ENCODE measurements at places on chromosomes 13 and 19.
A peak's percentile ranks its signal among the peaks of the same experiment; 100 is the strongest.

DNA sequence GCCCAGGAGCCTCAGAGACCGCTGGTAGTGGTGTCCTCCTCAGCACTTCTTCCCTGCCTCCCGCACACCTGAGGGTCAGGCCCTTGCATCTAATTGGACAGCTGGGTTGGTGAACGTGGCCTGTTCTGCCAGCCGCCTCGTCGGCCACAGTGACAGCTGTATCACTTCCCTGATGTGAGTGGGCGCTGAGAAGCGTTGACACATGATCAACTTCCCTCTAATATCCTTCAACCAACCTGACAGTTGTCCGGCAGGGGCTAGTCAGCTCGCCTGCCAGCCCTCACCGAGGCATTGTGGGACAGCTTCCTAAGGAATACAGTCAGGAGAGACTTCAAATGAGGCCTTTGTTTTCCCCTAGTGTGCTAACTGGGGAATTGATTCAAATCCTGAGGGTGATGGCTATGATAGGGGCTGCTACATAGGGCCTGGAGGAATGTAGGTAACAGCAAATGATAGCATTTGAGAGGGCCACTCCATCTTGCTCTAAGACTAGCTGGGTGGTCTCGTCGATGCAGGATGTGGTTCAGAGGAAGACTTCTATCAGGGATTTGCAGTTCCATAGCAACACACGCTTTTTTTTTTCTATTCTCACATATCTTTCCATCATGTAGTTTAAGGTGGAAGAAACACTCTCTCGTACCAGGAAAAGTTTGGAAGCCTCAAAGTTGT is 230.8 kb downstream of the TSHZ3 start:
- DNase-seq = no peak

- no peak for DNase-seq
These were observed 523.5 kb upstream of the ARGLU1 start for GRCh38 chr13:107091428-107091827.

GRCh38 chr19:37221136-37221535 is 3.1 kb downstream of the ZNF383 start:
- no peak for DNase-seq

GRCh38 chr19:17049711-17050280 is 23.2 kb upstream of the CPAMD8 start:
- no peak for DNase-seq

DNA sequence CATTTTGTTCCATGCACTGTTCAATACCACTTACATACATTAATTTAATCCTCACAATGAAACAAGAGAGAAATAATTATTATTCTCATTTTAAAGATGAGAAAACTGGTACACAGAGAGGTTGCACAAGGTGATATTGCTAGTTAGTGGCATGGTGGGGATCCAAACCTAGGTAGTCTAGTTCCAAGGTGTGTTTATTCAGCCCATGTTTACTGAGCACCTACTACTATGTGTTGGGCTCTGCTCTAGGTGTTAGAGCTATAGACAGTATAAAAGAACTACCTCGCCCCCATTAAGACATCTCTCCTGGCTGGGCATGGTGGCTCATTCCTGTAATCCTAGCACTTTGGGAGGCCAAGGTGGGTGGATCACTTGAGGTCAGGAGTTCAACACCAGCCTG is 3.2 kb upstream of the PMIS2 start:
- no peak for DNase-seq

- no peak for DNase-seq
These were observed 476.3 kb upstream of the SLITRK1 start for GRCh38 chr13:84358601-84359000.

GRCh38 chr13:114339857-114340534 is 25.7 kb downstream of the CHAMP1 start:
- no peak for DNase-seq

GRCh38 chr19:39251846-39252245 is 3.2 kb upstream of the IFNL4 start:
- DNase-seq = no peak

- DNase-seq = no peak
These were observed 1.3 kb downstream of the DOCK6 start for GRCh38 chr19:11260996-11261395.

DNA sequence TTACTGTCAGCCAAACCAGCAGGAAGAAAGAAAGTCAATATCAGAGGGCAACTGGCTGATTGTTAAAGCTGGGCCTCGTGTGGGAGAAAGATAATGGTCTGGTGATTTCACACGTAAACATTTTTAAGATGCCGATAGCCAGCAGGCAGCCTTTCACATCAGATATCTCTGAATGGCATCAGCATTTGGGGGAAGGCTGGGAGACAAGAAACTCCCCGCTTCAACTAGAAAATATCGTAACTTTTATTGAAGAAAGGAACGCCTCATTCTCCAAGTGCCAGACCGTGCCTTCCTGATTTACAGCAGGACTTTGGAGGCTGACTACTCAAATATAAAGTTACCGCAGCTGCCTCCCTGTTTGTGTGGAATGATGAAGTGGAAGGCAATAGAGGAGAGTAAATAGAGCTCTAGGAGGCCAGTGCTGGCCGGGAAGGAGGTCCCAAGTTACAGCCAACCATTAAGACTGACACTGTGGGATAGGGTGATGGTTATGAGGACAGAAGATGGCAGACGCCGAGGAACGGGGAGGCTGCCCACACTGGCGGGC is 284.3 kb upstream of the MAB21L1 start:
- no peak for DNase-seq

DNA sequence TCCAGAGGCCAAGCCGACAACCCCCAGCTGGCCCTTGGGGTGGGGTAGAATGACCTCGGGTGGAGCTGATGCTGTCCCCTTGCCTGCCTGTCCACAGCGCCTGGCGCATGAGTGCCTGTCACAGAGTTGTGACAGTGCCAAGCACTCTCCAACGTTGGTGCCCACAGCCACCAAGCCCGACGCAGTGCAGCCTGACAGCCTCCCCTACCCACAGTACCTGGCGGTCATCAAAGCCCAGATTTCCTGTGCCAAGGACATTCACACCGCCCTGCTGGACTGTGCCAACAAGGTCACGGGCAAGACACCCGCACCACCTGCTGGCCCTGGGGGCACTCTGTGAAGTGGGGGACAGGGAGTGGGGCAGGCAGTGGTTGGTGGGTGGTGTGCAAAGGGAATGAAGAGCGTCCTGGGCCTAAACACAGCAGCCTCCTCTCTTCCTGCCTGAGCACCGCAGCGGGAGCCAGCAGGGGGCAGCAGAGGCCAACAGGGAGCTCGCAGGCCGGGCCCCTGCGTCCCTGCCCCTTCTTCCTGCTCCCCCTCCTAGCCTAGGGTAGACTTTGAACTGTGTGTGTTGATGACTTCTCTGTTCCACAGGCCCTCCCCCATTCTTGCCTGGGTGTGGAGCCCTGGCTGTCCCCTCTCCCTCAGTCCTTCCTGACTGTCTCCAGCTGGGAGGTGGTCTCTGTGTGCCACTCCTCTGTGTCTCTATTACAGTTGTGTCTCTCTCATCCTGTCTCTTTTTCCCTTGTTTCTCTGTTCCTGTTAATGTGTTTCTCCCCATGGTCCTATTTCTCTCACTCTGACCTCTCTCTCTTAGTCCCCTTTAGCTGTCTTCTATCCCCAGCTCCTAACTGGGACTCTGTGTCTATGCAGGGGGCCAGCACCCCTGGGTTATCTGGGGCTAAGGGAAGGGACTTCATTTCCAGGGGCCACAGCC is 6.5 kb downstream of the MED29 start:
- DNase-seq = peak; percentile 87

DNA sequence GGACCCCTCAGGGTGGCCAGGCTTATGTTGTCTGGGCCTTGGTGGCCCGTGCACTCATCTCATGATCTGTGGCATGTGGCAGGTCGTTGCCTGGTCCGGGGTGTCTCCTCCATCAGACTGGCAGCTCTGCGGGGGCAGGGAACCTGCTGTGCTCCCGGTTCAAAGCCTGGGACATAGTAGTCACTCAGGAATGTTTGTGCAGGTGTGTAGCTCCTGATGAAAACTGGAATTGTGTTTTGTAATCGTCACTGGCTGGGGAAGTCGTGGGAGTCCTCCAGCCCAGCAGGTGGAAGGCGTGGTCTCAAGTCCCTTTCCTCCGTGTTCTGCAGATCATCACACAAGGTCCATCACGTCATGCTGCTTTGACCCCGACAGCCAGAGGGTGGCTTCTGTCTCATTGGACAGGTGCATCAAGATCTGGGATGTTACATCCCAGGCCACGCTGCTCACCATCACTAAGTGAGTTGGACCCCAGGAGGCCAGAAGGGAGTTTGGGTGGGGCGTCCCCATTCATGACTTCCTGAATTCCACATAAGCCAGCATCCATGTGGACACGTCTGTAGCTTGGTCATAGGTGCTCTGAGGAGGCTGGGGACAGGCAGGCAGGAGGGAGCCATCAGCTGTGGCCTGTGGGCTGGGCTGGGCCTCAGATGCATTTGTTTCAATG is 19.1 kb downstream of the WDR88 start:
- DNase-seq = no peak

DNA sequence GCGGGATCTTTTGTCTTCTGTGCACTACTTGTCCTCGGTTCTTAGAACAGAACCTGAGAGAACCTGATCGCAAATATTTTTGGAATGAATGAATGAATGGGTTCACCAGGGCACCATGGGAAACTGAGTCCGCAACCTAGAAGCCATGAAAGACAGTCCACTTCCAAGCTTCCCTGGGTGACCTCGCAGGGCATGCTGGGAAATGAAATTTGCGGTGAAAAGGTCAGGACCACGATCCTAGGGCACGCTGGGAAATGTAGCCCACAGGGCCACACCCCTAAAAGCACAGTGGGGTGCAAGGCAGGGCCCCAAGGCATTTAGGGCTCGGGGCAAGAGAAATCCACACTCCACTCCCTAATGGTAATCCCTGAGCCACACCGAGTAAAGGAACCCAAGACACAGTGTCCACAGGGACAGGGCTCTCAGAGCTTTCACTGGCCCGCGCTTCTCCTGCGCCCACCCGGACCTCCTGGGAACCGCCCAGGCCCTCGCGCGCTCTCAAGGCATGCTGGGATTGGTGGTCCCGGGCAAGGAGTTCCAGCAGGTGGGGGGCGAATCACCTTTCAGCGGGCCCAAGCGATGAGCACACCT is 1.1 kb upstream of the PPP1R12C start:
- DNase-seq = no peak

DNA sequence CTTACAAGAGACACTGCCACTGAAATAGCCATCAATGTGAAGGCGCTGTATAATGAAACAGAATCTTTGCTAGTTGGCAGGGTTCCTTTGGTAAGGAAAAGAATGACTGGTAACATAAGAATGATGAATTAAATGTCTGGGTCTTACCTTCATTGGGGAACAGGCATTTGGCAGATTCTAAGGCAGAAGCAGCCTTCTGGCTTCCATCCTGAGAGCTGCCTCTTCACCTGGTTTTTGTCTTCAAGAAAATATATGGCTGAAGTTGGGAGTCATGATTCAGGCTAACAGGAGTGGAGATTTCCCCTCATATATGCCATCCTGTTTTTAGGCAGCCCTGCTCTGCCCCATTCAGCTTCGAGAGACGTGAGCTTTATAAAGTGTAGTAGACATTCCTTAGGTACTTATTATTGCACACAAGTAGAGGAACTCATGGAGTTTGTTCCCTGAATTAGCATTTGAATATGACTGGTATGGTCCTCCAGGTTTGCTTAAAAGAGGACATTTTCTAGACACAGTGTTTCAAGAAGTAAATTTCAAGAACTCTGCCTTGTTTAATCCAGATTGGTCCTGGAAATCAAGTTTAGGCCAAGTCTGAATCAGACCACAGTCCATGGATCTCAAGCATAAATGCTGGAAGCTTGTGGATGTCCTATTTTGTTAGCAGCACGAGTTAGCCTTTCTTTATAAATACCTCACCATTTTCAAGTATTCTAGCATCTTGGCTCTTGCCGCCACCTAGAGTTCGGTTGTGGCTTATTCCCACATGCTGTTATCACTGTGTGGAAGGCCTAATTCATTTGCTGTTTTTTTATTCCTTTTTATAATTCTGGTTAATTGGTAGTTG is 56.2 kb upstream of the AKAP11 start:
- no peak for DNase-seq

DNA sequence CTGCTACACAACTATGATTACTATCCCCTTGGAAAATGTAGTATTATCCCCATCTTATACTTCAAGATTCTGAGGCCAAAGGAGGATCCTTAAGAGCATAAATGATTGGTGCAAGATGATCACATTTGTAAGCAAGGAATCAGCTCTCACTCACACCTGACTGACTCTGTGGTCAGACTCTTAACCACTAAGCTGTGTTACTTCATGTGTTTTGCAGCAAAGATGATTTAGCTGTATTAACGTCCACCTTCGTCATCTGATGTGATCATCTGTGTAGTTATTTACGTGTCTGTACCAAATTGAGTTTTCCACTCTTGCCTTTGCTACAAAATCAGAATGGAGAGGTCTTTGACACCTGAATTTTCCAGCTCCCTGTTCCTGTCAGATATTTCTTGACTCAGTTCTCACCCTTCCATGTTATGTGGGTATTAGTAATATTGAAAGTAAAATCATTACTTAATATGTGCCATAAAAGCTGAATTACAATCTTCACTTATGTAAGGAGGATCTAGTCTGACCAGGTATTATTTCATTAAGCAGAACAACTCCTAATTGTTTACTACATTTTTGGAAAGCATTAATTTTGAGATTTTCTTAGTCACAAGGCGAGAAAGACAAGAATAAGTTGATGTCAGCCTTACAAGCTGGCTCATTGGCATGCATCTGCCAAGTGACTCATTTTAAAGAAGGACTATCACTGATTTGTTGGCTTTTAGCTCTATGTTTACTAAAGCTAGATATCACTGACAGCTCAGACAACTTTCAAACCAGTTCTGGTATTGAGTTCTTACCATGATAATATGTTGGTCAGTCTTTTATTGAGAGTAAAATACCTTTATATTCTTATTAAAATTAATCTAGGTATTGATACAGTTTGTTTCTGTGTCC is 1279.8 kb upstream of the PCDH9 start:
- DNase-seq = no peak

GRCh38 chr19:10505583-10506229 is 2.5 kb upstream of the KEAP1 start:
- DNase-seq = peak; percentile 64

- no peak for DNase-seq
These were observed 174.6 kb downstream of the ITGBL1 start for GRCh38 chr13:101626925-101627555.

GRCh38 chr13:36839281-36839680 is 20.3 kb downstream of the RFXAP start:
- DNase-seq = no peak

DNA sequence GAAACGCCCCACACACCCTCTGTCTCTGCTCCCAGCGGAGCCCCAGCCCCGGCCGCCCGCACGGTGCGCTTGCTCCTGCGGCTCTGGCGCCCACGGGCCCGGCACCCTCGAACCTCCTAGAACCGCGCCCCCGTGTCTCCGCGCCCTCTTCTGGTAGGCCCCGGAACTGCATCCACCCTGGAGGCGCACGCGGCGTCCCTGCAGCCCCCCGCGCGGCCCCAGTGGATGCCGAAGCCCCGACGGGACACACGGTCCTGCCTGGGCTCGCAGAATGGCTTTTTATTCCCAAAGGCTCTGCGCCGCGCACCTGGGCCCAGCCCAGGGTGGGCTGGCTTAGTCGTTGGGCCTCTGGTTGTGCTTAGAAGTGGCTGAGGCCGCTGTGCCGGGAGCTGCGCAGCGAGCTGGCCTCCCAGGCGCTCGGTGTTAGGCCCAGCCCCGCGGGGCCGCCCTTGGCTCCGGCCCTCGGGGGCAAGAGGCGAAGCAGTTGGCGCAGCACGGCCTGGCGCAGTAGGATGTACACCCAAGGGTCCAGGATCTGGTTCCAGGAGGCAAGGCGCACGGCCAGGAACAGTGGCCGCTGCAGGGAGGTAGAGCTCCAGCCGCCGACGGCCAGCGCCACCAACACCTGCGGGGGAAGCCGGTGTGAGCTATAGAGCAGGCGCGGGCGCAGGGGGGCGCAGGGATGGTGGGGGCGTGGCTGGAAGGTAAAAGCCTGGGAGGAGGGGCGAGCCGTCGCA is 2.8 kb downstream of the PTGER1 start:
- DNase-seq = peak; percentile 86

GRCh38 chr13:84649853-84650252 is 767.6 kb upstream of the SLITRK1 start:
- no peak for DNase-seq
